ENCODE measurements at places on chromosomes 1 and 21. TPM values are rescaled to one million over a fixed set of nuclear protein-coding genes. Genes with fewer than 3 reads are reported as not detected.

Gene CYP4A22
- total RNA-seq: not detected

Gene NHLH2
- 0.26 TPM for total RNA-seq

Gene COL11A1
- 0.30 TPM for total RNA-seq

Gene ELAPOR1
- 0.08 TPM for total RNA-seq

Gene LIPI
- not detected for total RNA-seq

Gene TMIGD3
- not detected for total RNA-seq

Gene GPR157
- 2.2 TPM for total RNA-seq

Gene BRDT
- not detected for total RNA-seq

Gene CLCA4
- total RNA-seq: not detected

Gene LYST
- total RNA-seq: 10.7 TPM

Gene ADAMTS4
- 0.15 TPM for total RNA-seq

Gene EPRS1
- total RNA-seq: 228 TPM

Gene ZFP69
- total RNA-seq: 7.2 TPM

Gene RAB25
- total RNA-seq: not detected

Gene HSD3B2
- total RNA-seq: not detected

Gene SAMD11
- total RNA-seq: 7.6 TPM

Gene ANGPTL1
- total RNA-seq: 0.53 TPM

Gene FCMR
- total RNA-seq: 0.37 TPM

Gene NTMT2
- total RNA-seq: not detected

Gene MCOLN2
- total RNA-seq: 11.4 TPM

Gene MATN1
- 0.45 TPM for total RNA-seq

Gene TRIM46
- 2.3 TPM for total RNA-seq

Gene CA14
- not detected for total RNA-seq

Gene OLFML3
- 0.90 TPM for total RNA-seq

Gene GSTM1
- 10.0 TPM for total RNA-seq

Gene HMGCS2
- not detected for total RNA-seq

Gene LRRC53
- total RNA-seq: not detected

Gene FNDC5
- 0.23 TPM for total RNA-seq

Gene SLC45A3
- total RNA-seq: 13.4 TPM

Gene FCRL1
- not detected for total RNA-seq

Gene SOAT1
- 10.0 TPM for total RNA-seq

Gene NPHS2
- not detected for total RNA-seq

Gene DHCR24
- total RNA-seq: 86.3 TPM

Gene FBLIM1
- total RNA-seq: 3.1 TPM

Gene CFHR5
- total RNA-seq: not detected

Gene TRAF3IP3
- total RNA-seq: not detected

Gene FALEC
- total RNA-seq: not detected

Gene CLCA1
- total RNA-seq: not detected

Gene PLA2G2C
- not detected for total RNA-seq

Gene DNALI1
- not detected for total RNA-seq

Gene TFF3
- total RNA-seq: 0.40 TPM

Gene SLAMF7
- total RNA-seq: 3.2 TPM

Gene LDLRAP1
- 13.7 TPM for total RNA-seq

Gene TRIM67
- not detected for total RNA-seq

Gene MAP3K21
- 8.6 TPM for total RNA-seq

Gene EVA1C
- 5.2 TPM for total RNA-seq

Gene OR2M3
- not detected for total RNA-seq

Gene CFAP107
- not detected for total RNA-seq

Gene CDC42BPA
- 47.5 TPM for total RNA-seq

Gene HYI
- 100.0 TPM for total RNA-seq

Gene TNFRSF18
- total RNA-seq: not detected

Gene FAM72D
- total RNA-seq: 11.4 TPM
